ENCODE measurements at places on chromosomes 2 and 18.

DNA sequence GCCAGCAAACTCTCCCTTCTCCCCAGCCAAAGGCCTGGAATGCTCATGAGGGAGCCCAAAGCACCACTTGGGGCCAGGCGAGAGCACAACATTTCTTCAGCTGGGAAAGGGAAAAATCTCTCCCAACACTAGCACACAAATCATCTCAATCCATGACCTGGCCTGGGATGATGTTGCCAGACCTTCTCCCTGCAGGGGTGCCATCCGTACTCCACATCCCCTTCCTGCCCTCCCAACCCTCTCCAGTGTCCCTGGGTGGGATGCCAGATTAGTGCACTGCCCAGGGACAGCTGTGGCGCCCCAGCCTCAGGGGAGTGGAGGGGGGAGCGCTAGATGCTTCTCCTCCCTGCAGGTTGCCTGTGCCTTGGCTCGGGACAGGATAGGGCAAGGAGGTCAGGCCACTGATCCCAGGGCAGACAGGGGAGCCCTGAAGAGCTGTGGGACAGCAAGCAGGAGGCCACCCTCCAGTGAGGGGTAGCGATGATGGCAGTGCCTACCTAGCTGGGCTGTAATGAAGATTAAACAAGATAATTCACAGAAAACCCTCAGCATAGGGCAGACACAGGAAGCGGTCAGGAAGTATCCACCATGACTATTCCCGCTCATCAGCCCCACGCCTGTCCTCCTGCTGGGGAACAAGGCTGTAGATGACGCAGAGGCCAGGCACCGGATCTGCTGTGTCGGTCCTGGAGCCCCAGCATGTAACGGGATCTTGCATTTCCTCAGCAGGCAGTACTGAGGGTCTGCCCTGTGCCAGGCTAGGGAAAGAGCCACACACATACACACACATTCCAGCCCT, 31.1 kb downstream of the SERTAD2 start:
- no peak for DNase-seq

DNA sequence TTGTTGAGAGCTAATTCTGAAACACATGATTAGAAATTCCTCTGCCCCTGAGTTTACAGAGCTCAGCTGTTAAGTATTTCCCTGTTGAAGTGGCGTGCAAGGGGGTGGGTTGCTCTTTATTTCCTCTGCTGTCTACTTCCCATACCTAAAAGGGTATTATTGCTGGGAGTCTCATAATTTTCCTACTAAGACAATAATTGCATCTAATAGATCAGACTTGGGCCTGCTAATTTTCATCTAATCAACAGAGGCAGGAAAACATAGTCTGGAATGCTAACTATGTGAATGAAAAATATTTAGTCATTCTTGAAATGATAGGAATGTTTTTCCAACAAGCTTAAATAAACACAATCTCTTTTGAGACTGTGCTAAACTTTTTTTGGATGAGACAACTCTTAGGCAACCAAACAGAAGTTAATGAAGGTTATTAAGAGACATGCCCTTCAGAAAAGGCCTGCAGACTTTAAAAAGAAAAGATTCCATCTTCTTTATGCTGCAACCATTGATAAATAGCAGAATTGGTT, 111.4 kb downstream of the FEZ2 start:
- no peak for DNase-seq

- no peak for DNase-seq
Observed at GRCh38 chr2:225233234-225233633, 166.3 kb upstream of the NYAP2 start.

- peak; percentile 42 for DNase-seq
Observed at GRCh38 chr2:237700512-237701032, 73.2 kb downstream of the LRRFIP1 start.

DNA sequence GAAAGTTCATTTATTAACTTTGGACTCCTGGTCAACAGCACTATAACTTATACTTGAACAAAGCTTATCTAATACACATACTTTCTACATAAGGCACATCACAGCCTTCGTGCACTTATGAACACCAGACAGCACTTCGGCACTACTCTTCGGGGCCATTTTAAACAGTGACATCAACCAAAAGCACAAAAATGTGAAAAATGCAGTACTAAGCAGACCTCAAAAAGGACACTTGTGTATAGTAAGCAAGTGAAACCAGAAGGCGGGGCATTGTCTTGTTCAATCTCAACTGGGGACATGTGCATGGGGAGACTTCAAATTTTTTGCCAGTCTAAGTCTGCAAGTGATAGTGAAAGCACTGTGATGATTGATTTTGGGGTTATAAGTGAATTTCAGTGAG, 163.0 kb downstream of the NCKAP5 start:
- no peak for DNase-seq

- DNase-seq, result no peak
Observed at GRCh38 chr2:230327418-230328154, 593 bp downstream of the SP140L start.

DNA sequence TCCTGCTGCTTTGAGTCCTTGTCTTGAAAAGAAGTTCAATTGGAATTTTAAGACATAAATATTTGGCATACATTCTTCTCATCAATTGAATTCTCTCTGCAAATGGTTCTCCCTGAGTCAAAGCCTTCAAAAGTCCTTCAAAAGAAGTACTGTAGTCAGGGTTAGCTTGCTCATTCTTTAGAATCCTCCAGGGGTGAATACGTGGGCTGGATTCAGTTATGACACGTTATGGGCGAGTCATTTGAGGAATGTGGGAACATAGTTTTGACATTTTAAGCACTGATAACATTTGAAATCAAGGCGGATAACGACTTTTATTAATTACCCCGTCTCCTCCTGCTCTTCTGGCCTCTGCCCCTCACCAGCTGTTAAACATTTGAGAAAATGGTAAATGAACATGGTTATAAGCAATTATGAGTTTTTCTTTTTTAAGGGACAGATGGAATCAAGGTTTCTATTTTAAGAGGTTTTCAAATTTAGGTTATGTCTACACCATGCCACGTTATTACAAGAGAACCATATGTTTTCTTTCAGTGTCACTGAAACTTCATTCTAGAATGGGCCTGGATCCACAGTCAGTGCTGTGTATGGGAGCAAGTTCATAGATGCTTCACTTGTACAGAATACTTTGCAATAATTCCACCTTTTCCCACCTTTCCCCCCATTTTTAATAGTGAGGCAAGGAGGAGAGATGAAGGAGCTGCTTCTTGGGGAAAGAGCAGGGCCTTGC, 273.1 kb downstream of the TSN start:
- DNase-seq, result no peak

GRCh38 chr2:165573534-165574461, 104.3 kb downstream of the CSRNP3 start:
- DNase-seq, result no peak

DNA sequence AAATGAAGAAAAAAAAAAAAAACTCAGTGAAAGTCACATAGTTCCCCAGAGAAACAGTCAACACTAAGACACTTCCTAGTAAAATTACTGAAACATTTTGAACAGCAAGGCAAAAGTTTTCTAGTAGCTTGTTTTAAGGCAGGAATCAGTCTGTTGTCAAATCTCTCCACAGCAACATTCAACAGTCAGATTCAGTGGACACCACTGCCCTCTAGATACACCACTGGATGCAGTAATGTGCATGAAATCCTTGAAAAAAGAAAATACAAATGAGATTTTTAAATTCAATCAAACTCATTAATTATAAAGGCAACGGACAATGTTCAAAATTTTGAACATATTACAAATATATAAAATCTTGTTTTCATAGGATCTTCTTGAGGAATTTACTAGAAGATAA, 46.4 kb downstream of the GRB14 start:
- no peak for DNase-seq

- DNase-seq, result no peak
Observed at GRCh38 chr2:217153510-217153909, 293.6 kb upstream of the TNP1 start.

DNA sequence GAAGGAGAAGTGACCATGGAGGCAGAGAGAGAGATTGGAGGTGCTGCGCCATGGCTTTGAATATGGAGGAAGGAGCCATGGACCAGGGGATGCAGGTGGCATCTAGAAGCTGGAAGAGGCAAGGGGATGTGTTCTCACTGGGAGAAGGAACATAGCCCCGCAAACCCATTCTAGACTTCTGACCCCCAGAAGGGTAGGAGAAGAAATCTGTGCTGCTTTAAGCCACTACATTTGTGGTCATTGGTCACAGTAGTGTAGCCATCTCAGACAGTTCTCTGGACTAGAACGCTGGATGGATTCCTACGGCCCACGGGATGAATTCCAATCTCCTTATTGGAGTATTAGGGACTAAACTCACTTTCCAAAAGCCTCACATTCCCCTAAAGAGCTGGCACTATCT, 67.8 kb downstream of the PTGR3 start:
- no peak for DNase-seq

DNA sequence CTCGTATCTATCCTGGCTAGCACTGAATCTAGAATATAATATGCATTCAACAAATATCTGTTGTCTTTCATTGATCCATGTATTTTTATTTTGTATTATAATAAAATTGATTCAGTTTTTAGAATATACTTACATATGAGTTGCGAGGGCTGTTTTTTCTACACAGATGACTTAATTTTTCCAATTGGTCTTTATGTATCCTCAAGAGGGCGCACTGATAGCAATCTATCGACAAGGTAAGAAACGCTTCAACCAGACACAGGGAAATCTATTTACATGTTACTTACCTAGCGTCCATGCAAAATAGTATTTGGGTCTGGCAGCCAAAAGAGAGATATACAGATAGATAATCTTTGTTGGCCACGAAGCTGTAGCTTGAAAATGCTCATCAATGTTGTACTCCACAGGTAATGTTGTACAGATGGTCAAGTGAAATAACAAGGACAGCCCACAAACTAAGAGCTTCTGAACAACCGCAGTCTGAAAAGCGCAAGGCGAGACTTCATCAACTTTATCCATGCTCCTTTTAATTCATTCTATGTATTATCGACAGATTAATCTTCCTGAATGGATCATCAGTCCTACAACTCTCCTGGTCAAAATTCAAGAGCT, 35.5 kb upstream of the KIDINS220 start:
- no peak for DNase-seq

DNA sequence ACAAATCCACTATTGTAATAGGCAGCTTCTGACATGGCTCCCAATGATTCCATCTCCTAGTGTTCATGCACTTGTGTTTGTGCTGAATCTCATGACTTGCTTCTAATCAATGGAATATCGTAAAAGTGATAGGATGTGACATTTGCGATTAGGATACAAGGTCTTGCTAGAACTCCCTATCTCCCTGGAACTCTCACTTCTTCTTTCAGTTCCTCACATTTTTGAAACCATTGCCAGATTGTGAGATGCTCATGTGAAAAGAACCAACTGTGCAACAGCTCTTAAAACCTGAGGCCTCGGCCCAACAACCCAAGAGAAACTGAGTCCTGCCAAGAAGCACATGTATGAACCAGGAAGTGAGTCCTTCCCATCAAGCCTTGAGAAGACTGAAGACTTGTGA, 226.9 kb upstream of the DTNA start:
- no peak for DNase-seq

GRCh38 chr2:150909613-150910012, 352.1 kb downstream of the RBM43 start:
- DNase-seq, result no peak

DNA sequence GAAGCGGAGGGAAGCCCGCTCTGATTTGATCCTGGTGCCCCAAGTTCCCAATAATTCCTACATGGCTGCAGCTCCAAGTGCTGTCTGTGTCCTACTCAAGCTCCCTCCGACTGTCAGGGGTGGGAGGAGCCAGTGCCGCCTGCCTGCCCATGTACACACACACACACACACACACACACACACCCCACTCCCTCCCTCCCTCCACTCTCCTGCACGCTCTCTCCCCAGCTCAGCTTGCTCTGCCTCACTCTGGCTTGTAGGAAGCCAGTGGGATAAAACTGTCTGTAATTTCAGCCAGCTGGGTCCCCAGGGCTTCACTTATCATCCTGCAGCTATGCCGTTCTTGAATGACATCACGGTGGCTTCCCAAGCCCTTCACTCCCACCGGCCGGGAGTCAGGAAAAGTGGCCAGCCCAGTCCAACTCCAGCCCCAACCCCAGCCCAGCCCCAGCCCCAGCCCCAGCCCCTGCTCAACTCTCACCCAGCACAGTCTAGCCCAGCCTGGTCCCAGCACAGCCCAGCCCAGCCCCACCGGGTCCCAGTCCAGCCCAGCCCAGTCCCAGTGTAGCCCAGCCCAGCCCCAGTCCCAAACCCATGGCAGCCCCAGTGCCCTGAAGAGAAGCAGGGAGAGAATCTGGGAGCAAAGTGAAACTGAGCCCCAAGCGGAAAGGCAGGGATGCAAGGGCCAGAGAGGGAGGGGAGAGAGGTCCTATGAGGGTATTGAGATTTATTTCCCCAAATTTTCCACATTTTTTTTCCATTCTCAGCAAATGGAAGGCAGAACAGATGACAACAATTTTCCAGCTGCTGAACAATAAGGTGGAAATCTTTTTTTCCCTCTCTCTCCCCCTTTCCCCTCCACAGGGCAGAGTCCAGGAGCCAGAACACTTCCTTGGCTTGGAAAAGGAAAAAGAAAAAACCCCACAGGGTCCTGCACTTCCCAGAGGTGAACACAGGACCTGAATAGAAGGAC, 144.0 kb downstream of the TNS1 start:
- no peak for DNase-seq
